ENCODE measurements at places on chromosomes 7 and 10. TPM values are rescaled to one million over a fixed set of nuclear protein-coding genes. Genes with fewer than 3 reads are reported as not detected.

GRCh38 chr10:46323176-46323575 lies 36.4 kb downstream of the ANTXRL start:
- H3K4me1 ChIP-seq = no peaks in the 10 kb centered on the region
- H3K4me3 ChIP-seq = no peak overlapping the region
- no peaks in the 10 kb centered on the region for H3K36me3 ChIP-seq
- no peak overlapping the region for H3K27ac ChIP-seq
- no peak for DNase-seq
- no peaks in the 10 kb centered on the region for H3K27me3 ChIP-seq

Gene PNLIPRP3
- not detected for total RNA-seq

GRCh38 chr7:38222481-38223096 lies 44.5 kb downstream of the STARD3NL start:
- H3K36me3 ChIP-seq = peaks cover 6% of the 10 kb centered on the region
- peaks cover 60% of the 10 kb centered on the region for H3K4me1 ChIP-seq
- no peak overlapping the region for H3K27ac ChIP-seq
- H3K4me3 ChIP-seq = no peak overlapping the region
- no peak for DNase-seq

Gene PRF1
- 94.8 TPM for total RNA-seq

Gene AKR1D1
- total RNA-seq = not detected

DNA sequence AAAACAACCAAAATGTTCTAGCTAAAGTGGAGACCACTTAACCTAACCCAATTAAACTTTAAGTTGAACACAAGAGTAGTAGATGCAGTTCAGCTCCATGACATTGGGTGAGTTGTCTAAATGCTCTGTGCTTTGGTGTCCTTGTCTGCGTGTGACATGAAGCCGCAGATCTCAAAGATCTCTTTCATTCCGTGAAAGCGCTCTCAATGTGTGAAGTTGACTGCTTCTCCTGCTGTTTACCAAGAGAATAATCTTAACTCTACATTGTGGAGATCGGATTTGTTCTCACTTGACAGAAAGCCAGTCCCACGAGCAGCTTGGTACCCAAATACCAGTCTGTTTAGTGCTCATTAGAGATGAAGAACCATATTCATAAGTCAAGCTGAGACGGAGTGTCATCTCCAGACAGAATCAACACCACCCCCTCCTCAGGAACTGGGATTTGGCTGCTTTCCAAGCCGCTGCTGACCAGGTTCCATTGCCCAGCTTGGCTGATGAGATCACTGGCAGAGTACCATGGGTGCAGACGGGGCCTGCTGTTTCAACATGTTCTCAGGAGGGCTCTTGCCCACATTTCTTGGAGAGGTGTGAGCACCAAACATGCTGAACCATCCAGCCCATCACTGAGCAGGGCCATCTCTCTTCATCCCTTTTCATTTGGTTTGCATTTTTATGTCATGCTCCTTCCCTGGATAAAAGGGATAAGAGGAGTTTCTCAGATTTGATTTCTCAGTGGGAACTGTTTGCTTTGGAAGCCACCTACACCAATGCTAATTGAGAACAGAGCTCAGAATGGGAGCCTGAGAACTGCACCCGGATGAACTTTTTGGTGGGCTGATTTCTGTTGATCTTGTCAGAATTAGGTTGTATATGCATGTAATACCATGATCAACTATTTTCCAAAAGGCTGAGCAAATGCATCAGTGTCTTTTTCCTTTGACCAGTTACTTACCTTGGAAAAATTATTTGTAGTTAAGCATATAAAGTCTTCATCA lies 95.8 kb upstream of the AGBL3 start:
- H3K36me3 ChIP-seq = no peaks in the 10 kb centered on the region
- no peak overlapping the region for H3K27ac ChIP-seq
- H3K27me3 ChIP-seq = peaks cover 4% of the 10 kb centered on the region
- no peak overlapping the region for H3K4me3 ChIP-seq
- DNase-seq = no peak
- H3K4me1 ChIP-seq = peaks cover 16% of the 10 kb centered on the region

DNA sequence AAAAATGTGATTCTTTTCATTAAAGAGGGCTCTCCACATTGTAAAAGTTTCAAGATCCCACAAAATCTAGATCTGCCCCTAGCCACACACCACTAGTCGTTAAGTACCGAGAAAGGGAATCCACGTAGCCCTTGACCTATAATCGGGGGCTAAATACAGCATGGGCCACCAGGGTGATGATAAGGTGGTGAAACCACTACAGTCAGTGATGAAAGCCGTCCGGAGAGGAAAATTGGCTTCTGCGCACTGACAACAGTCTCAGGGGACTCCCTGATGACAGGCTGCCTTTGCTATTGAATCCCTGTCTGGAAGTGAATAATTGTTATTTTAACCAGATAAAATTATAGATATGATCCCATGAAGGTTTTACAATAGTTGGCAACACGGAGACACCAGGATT lies 4.6 kb downstream of the TECTB start:
- H3K36me3 ChIP-seq = no peaks in the 10 kb centered on the region
- no peaks in the 10 kb centered on the region for H3K4me1 ChIP-seq
- H3K27ac ChIP-seq = no peak overlapping the region
- H3K4me3 ChIP-seq = no peak overlapping the region
- H3K27me3 ChIP-seq = no peaks in the 10 kb centered on the region

Gene GALNT17
- total RNA-seq = not detected

Gene GNAT3
- total RNA-seq = not detected

Gene HABP2
- total RNA-seq = not detected

Gene LRMDA
- total RNA-seq = not detected
